ENCODE measurements at places on chromosomes 2 and 18.

DNA sequence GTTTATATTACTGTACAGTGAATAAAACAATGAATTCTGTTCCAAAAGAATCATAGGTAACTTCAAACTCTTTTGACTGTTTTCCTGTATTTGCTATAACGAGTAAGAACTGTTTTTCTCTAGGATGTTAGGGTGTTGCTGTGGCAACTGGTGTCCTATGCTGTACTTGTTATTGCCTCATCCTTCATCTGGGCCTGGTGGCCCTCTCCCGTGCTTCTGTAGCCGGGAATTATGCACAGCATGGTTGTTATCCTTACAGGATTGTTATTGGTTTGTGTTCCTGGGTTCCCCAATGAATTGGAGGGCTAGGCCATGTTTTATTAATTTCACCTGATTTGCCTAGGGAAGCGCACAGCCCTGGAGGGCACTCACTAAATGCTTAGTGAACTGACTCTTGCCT is 279.2 kb downstream of the PTPRM start:
- DNase-seq = no peak

- no peak for DNase-seq
Observed at GRCh38 chr18:30748541-30748940, 294.0 kb downstream of the DSC3 start.

GRCh38 chr18:75369026-75369721 is 58.3 kb downstream of the SMIM21 start:
- DNase-seq = no peak

GRCh38 chr18:7940971-7941370 is 373.9 kb downstream of the PTPRM start:
- DNase-seq = no peak

GRCh38 chr2:96470636-96471035 is 34.5 kb downstream of the NEURL3 start:
- peak; percentile 50 for DNase-seq
